ENCODE measurements at places on chromosomes 1 and 21.

GRCh38 chr1:31814631-31815306 lies 1.1 kb downstream of the SPOCD1 start:
- DNase-seq: no peak

- no peak for DNase-seq
Measured at GRCh38 chr1:87760155-87760554, 431.5 kb downstream of the LMO4 start.

GRCh38 chr1:198443365-198444233 lies 96.9 kb downstream of the ATP6V1G3 start:
- DNase-seq: no peak

DNA sequence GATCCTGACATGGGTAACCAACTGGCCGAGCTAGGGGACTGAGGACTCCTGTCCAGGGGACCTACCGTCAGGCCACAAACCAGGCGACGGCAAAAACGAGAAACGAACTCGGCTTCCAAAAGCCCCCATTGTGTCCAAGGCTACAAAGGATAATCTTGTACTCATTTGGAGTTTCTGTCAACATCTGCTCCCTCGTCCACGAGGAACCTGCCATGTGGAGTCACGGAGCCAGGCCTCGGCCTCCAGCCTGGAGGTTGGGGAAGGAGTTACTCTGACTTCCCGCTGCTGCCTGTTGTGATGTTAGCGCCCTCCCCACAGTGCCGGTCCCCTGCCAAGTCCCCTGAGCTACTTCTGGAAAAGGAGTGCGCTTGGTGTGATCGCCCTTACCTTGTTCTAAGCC lies 7.3 kb downstream of the KRTAP10-1 start:
- DNase-seq: no peak

GRCh38 chr1:38502758-38503157 lies 356.8 kb downstream of the RRAGC start:
- DNase-seq: no peak

GRCh38 chr1:30881319-30882181 lies 27.0 kb downstream of the SDC3 start:
- no peak for DNase-seq

DNA sequence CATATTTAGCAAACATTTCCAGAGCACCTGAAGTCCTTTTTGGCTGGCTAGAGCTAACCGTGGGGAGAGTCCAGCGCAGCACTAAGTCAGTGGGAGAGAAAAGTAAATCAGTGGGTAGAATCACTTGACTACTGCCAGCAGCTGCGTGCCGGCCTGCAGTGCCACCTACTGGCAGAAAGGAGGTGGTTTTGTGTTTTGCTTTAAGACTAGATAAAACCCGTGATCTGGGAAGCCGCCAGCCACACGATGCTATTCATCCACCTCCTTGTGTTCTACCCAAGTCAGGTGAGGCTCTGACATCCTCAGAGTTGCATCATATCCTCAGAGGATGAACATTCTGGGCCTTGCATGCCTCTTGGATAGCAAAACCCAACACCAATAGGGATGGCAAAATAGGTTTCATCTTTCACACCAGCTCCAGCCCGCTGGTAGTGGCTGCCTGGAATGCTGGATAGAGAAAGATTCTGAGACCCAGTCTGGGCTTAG lies 14.1 kb upstream of the HEYL start:
- peak; percentile 86 for DNase-seq

- DNase-seq: no peak
Measured at GRCh38 chr1:232952514-232953499, 2.4 kb downstream of the NTPCR start.

GRCh38 chr1:67635055-67635809 lies 49.8 kb upstream of the GADD45A start:
- no peak for DNase-seq

GRCh38 chr1:107480548-107481415 lies 339.9 kb downstream of the NTNG1 start:
- DNase-seq: no peak

DNA sequence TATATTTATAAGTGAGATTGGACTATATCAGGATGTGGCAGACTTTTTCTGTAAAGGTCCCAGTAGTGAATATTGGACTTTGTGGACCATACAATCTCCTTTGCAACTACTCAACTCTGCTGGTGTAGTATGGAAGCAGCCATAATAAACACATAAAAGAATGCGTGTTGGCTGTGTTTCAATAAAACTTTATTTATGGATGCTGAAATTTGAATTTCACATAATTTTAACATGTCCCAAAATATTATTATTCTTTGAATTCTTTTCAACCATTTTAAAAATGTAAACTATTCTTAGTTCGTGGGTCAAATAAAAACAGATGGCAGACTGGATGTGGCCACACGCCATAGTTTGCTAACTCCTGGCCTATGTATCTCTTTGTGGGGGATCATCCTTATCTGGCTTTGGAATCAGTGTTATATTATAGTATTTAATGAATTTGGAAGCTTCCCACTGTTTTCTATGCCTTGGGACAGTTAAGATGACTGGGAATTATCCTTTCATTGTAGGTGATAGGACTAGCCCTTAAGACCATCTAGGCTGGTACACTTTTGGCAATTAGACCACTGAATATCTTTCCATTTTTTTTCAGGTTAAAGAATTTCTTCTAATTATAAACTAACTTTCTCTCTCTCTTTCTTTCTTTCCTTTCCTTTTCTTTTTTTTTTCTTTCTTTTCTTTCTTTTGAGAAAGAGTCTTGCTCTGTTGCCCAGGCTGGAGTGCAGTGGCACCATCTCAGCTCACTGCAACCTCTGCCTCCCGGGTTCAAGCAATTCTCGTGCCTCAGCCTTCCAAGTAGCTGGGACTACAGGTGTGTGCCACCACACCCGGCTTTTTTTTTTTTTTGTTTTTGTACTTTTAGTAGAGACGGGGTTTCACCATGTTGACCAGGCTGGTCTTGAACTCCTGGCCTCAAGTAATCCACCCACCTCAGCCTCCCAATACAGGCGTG lies 14.9 kb upstream of the SLAMF6 start:
- DNase-seq: no peak

- DNase-seq: no peak
Measured at GRCh38 chr1:166432655-166433054, 265.9 kb upstream of the FAM78B start.

GRCh38 chr21:44710294-44710665 lies 1.1 kb downstream of the TSPEAR start:
- no peak for DNase-seq

DNA sequence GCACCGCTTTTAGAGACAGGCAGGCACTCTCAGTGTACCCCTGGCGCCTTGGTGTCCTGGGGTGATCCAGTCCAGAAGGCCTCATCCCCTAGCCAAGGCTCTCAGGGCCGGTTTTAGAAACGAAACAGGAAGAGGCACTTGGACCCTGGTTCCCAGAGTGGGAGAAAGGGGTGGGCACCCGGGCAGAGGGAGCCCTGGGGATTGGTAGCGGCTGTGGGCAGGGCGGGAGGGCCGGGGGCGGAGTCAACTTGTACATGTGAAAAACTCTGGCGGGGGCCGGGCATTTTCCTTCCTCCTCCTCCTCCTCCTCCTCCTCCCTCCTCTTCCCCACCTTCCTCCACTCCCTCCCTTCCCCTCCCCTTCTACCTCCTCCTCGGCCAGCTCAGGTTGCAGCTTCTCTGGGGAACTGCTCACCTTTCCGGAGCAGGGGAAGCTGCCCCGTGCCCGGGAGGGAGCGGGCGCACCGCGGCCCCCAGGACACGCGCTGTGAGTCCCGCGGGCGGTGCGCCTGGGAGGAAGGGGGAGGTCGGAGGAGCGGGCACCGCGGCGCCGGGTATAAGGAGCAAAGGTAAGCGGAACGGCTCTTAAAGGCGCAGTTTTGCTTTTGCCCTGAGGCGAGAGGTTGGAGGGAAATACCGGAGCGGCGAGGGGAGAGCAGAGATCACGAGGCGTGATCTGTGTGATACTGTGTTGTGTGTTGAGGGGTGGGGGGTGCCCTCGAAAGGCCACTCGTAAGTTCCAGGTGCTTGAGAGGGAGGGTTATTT lies at the start of gene CDK18:
CDK18 (plus strand) TSS at position 359 of the 765 bp plus-strand sequence. CDS start 18,499 bp downstream, outside the sequence.
- peak; percentile 90 for DNase-seq

DNA sequence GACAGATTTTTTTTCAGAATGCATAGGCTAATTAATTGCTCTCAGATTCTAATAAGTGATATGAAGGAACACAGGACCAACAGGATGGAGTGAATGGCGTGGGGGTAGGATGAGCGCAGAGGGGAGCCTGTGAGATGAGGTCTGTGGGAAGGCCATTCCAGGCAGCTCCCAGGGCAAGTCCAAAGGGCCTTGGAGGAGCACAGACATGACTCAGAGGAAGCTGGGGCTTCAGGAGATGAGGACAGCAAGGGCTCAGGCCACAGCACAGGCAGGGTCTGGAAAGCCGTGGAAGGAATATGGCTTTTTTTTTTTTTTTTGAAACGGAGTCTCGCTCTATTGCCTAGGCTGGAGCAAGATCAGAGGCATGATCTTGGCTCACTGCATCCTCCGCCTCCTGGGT lies 35.1 kb downstream of the FMN2 start:
- no peak for DNase-seq

- no peak for DNase-seq
Measured at GRCh38 chr1:230307213-230307612, 118.9 kb downstream of the PGBD5 start.

- peak; percentile 33 for DNase-seq
Measured at GRCh38 chr1:184210031-184210430, 158.5 kb downstream of the TSEN15 start.

- DNase-seq: no peak
Measured at GRCh38 chr1:8939000-8939265, 6.7 kb upstream of the CA6 start.

DNA sequence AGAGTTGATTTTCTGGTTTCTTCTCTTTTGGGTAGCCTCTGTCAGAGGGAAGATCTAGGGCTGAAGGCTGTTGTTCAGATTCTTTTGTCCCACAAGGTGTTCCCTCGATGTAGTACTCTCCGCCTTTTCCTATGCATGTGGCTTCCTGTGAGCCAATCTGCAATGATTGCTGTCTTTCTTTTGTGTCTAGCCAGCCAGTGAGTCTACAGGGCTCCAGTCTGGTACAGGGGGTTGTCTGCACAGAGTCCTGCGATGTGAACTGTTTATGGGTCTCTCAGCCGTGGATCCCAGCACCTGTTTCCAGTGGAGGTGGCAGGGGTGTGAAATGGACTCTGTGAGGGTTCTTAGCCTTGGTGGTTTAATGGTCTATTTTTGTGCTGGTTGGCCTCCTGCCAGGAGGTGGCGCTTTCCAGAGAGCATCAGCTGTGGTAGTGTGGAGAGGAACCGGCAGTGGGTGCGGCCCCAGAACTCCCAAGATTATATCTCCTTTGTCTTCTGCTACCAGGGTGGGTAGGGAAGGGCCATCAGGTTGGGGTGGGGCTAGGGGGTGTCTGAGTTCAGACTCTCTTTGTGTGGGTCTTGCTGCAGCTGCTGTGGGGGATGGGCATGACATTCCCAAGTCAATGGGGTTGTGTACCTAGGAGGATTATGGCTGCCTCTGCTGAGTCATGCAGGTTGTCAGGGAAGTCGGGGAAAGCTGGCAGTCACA lies 81.3 kb upstream of the C21orf91 start:
- DNase-seq: peak; percentile 55

- DNase-seq: no peak
Measured at GRCh38 chr1:193185901-193186731, at the start of gene B3GALT2. Gene B3GALT2, minus strand, starts transcription at chr1:193186613. Its CDS starts 5,051 bp downstream, at chr1:193181562.

- no peak for DNase-seq
Measured at GRCh38 chr1:227521782-227522181, 41.6 kb upstream of the ZNF678 start.

GRCh38 chr1:214372092-214372491 lies 91.1 kb downstream of the SMYD2 start:
- DNase-seq: no peak

DNA sequence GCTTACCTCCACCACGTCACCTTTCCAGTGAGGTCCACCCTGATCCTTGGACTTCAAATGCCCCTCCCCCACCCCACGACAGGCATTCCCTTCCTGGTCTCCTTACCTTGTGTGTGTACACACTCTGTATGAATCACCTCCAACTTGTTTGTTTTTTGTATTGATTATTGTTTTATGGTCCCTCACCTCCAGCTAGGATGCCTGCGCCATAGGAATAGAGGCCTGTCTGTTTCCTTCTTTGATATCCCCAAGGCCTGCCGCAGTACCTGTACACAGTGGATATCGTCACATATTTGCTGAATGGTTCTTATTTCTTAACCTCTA lies 219.6 kb upstream of the POU3F1 start:
- DNase-seq: no peak

DNA sequence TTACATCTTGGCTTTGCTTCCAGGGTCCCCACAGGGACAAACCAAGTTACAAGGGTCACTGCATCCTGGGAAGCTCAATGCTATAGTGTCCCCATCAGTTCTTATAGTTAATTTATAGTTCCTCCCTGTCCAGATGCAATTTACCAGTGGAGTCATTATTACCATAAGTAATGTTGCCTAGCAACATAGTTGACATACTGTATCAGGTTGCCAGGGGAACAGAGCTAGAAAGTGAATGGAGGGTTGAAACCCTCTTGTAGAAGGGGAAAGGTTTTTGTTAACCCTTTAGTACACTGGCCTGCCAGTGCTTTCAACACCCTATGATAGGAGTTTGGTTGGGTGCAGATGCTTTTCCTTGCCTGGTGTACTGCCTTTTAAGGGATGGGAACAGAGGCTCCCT lies 34.3 kb upstream of the TTC4 start:
- DNase-seq: no peak

DNA sequence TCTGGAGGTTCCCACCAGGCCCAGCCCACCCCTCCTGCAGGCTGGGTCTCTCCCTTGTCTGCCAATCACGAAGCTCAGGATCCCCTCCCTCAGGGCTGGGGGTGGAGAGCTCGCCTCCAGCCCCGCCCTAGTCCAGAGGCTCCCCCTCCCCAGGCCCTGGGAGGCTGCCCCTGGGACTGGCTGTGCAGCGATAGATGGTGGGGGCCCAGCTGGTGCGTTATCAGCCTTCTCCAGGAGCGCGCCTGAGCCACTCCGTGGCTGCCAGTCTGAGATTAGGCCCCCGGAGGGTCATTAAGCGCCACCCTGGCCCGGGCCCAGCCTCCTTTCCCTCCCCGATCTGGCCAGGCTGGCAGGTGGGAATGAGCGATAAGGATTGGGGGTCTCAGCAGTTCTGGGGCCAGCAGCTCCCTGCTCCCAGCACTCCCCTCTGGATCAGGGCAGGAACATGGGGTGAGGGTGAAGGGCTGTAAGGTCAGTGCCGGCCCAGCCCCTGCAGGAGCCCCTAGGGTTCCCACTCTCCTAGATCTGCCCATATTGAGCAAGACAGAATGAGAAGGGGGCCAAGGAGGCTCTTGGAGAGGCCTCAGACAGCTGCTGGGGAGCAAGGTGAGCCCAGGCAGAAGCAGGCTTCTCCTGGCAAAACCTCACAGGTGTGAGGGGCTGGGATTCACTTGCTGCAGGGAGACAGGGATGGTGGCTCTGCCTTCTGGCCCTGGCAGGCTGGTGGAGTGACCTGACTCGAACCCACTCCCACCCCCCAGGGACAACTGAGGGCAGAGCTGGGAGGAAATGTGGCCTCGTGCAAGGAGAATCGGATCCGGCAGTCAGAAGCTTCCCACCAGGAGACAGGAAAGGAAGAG lies 8.5 kb downstream of the PDZK1IP1 start:
- DNase-seq: no peak

DNA sequence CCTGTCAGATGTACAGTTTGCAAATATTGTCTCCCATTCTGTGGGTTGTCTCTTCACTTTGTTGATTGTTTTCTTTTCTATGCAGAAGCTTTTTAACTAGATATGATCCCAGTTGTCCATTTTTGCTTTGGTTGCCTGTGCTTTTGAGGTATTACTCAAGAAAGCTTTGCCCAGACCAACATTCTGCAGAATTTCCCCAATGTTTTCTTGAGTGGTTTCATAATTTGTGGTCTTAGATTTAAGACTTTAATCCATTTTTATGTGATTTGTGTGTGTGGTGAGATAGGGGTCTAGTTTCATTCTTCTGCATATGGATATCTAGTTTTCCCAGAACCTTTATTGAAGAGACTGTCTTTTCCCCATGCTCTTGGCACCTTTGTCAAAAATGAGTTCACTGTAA lies 116.9 kb downstream of the DUSP10 start:
- no peak for DNase-seq

GRCh38 chr1:115507901-115508300 lies 133.9 kb upstream of the VANGL1 start:
- no peak for DNase-seq
